ENCODE measurements at places on chromosomes 3 and 15.

DNA sequence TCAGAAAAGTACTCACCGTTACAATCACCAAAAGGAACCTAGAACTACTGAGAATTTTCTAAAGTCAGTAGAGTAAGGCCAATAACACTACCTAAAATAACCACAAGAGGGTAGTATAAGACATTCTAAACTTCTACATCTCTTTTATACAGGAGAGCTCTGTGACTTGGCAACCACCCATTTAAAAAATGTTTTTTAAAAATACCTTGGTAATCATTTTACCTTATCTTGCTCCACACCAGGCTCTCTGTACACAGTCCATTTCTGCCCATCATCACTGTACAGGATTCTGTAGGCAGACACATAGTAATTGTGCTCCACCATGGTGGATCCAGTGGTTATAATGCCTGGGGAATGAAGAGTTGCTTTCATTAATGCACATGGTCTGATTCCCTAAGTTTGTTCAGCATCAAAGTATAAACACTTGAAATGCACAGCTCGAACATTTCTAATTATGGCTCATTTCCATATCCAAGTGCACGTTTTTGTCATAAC, 54.5 kb downstream of the ST3GAL6 start:
- no peaks in the 10 kb centered on the region for H3K4me1 ChIP-seq
- DNase-seq = peak; percentile 73

- H3K27me3 ChIP-seq = no peaks in the 10 kb centered on the region
- no peak overlapping the region for H3K27ac ChIP-seq
- H3K4me1 ChIP-seq = no peaks in the 10 kb centered on the region
Observed at GRCh38 chr3:158261371-158261991, 151.6 kb downstream of the RSRC1 start.

GRCh38 chr3:2656806-2657777, 453.1 kb downstream of the IL5RA start:
- no peak overlapping the region for H3K27ac ChIP-seq
- H3K4me1 ChIP-seq = peaks cover 17% of the 10 kb centered on the region
- DNase-seq = no peak
- no peak overlapping the region for H3K4me3 ChIP-seq

GRCh38 chr15:73744293-73744692, 8.9 kb downstream of the INSYN1 start:
- H3K4me3 ChIP-seq = no peak overlapping the region
- H3K4me1 ChIP-seq = no peaks in the 10 kb centered on the region
- no peak for DNase-seq
- no peaks in the 10 kb centered on the region for H3K36me3 ChIP-seq
- no peak overlapping the region for H3K27ac ChIP-seq
- peaks cover 47% of the 10 kb centered on the region for H3K27me3 ChIP-seq

DNA sequence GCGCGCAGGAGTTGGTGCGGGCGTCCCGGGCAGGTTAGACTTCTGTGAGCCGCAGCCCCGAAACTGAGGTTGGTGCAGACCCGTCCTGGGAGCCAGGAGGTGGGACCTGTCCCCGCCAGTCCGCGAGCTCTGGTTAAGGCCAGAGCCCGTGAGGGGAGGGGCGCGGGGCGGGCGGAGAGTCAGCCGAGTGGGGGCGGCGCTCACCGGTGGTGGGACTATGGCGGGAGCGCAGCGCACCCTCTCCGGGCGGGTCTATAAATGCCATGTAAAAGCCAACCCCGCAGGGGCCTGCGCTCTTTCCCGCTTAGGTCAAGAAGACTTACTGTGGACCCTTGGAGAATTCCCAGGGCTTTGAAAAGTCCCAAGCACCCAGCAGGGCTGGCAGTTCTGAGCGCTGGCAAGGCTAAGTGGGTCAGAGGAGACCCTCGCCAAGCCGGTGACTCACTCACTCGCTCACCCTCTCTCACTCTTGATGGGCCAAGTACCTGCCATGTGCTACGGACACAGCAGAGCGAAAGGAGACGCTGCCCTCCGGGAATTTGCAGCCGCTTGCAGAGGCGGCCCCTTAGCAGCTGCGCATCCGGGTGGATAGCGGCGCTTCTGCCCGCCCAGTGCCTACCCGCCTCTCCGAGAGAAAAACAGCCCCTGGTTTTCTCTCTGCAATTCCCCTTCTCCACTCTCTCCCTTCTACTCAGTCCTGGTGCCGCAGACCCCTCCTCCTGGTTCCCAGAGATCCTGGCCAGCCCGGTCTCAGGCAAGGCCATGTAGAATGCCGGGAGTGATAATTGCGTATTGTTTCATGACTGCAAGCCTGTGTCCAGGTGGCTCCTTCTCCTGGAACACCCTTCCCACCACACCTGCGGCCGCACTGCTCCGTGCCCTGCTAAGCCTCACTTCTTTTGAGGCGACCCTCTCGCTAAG, at the start of gene ALDH1L1:
ALDH1L1 (minus strand) TSS at position 110 of the 921 bp plus-strand sequence. CDS start 19,607 bp downstream, outside the sequence.
- H3K27ac ChIP-seq = no peak within 1 kb of the TSS
- peak within 1 kb of the TSS; percentile 46 for H3K4me3 ChIP-seq
- H3K27me3 ChIP-seq = peaks cover 20% of the 10 kb centered on the region
- no peaks in the 10 kb centered on the region for H3K36me3 ChIP-seq
- H3K4me1 ChIP-seq = peaks cover 16% of the 10 kb centered on the region

DNA sequence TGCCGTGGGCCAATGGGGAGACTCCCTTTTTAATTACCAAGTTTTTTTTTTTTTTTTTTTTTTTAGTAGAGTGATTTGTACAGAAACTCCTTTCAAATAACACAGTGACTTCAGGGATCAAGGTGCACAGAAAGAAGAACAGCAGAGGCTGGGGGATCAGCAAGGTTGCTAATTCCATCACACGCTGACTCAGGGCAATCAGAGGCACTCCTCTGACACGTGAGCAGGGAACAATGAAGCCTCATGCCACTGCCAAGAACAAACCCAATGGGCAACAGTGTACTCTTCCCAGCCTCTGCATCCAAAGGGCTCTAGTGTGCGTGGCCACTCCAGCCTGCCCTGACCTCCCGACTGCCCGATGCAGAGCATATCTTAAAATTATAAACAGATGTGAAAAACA, 186.7 kb upstream of the WNT5A start:
- H3K4me1 ChIP-seq = no peaks in the 10 kb centered on the region
- no peak for DNase-seq
- H3K27me3 ChIP-seq = no peaks in the 10 kb centered on the region
- H3K36me3 ChIP-seq = no peaks in the 10 kb centered on the region
- H3K4me3 ChIP-seq = no peak overlapping the region

GRCh38 chr3:23580096-23580713, 225.6 kb upstream of the UBE2E1 start:
- no peak overlapping the region for H3K4me3 ChIP-seq
- H3K27ac ChIP-seq = no peak overlapping the region
- H3K4me1 ChIP-seq = no peaks in the 10 kb centered on the region
- H3K36me3 ChIP-seq = no peaks in the 10 kb centered on the region

- no peak for DNase-seq
- H3K36me3 ChIP-seq = peaks cover 69% of the 10 kb centered on the region
- H3K27ac ChIP-seq = no peak overlapping the region
- H3K4me1 ChIP-seq = no peaks in the 10 kb centered on the region
- no peaks in the 10 kb centered on the region for H3K27me3 ChIP-seq
Observed at GRCh38 chr3:13391308-13391707, 28.8 kb downstream of the NUP210 start.

DNA sequence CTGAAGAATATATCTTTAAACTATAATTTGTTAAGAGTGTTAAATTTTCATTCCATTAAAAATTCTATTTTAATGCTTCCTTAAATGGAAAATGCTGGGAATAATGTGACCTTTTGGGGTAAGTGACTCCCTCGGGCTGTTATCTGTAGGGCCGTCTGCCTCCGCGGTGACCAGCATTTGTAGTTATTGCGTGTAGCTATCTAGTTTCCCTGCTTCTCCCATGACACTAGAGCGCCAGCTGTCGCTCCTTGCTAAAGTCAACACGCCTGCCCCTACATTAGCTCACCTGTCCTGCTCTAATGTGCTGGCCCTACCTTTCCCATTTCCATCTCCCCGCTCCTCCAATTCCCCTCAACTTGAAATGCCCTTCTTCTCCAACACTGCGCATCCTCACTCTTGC, 12.4 kb upstream of the CHRM5 start:
- peaks cover 4% of the 10 kb centered on the region for H3K4me1 ChIP-seq
- peak; percentile 42 for DNase-seq
- H3K4me3 ChIP-seq = no peak overlapping the region
- H3K36me3 ChIP-seq = no peaks in the 10 kb centered on the region
- no peak overlapping the region for H3K27ac ChIP-seq
- H3K27me3 ChIP-seq = no peaks in the 10 kb centered on the region

GRCh38 chr15:68658151-68658550, 79.4 kb downstream of the CORO2B start:
- H3K27ac ChIP-seq = no peak overlapping the region
- no peaks in the 10 kb centered on the region for H3K27me3 ChIP-seq
- no peaks in the 10 kb centered on the region for H3K36me3 ChIP-seq
- peak; percentile 61 for DNase-seq
- H3K4me1 ChIP-seq = peaks cover 3% of the 10 kb centered on the region
- no peak overlapping the region for H3K4me3 ChIP-seq

DNA sequence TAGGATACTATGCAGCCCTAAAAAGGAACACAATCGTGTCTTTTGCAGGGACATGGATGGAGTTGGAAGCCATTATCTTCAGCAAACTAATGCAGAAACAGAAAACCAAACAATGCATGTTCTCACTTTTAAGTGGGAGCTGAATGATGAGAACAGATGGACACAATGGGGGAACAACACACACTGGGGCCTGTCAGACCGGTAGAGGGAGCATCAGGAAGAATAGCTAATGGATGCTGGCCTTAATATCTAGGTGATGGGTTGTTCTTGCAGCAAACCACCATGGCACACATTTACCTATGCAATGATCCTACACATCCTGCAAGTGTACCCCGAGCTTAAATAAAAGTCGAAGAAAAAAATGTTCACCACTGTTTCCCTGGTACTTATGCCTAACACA, 17.5 kb downstream of the SENP7 start:
- H3K4me3 ChIP-seq = no peak overlapping the region
- DNase-seq = no peak
- peaks cover 22% of the 10 kb centered on the region for H3K36me3 ChIP-seq
- H3K27ac ChIP-seq = no peak overlapping the region
- H3K27me3 ChIP-seq = no peaks in the 10 kb centered on the region
- no peaks in the 10 kb centered on the region for H3K4me1 ChIP-seq

- H3K27me3 ChIP-seq = no peaks in the 10 kb centered on the region
- no peak overlapping the region for H3K4me3 ChIP-seq
- H3K4me1 ChIP-seq = no peaks in the 10 kb centered on the region
- no peak for DNase-seq
- no peaks in the 10 kb centered on the region for H3K36me3 ChIP-seq
- H3K27ac ChIP-seq = no peak overlapping the region
Observed at GRCh38 chr3:29226706-29227105, 54.2 kb upstream of the RBMS3 start.

- H3K4me3 ChIP-seq = no peak overlapping the region
- DNase-seq = no peak
- no peaks in the 10 kb centered on the region for H3K36me3 ChIP-seq
Observed at GRCh38 chr15:48553559-48553958, 92.0 kb downstream of the FBN1 start.

- no peaks in the 10 kb centered on the region for H3K36me3 ChIP-seq
- H3K4me3 ChIP-seq = no peak overlapping the region
- DNase-seq = no peak
- peaks cover 11% of the 10 kb centered on the region for H3K4me1 ChIP-seq
- H3K27me3 ChIP-seq = no peaks in the 10 kb centered on the region
- no peak overlapping the region for H3K27ac ChIP-seq
Observed at GRCh38 chr15:52733696-52734255, 54.6 kb upstream of the ATOSA start.

- no peak overlapping the region for H3K27ac ChIP-seq
- no peaks in the 10 kb centered on the region for H3K4me1 ChIP-seq
- no peak for DNase-seq
- H3K36me3 ChIP-seq = no peaks in the 10 kb centered on the region
Observed at GRCh38 chr3:189646853-189647542, 15.8 kb downstream of the TP63 start.

DNA sequence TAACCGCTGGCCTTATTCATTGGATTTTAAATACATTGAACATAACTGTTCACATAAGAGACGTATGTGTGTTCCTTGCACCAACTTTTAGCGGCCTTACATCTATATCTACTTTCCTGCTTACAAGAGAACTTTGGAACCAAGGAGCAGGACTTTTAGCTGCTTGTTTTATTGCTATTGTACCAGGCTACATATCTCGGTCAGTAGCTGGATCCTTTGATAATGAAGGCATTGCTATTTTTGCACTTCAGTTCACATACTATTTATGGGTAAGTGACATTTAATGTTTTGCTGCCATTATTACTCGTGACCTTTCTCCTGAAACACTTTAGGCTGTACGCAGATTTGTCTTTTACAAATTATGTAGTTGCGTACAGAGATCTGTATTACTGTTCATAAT, 47.1 kb downstream of the STT3B start:
- H3K4me1 ChIP-seq = peaks cover 5% of the 10 kb centered on the region
- no peak overlapping the region for H3K4me3 ChIP-seq
- no peaks in the 10 kb centered on the region for H3K27me3 ChIP-seq
- peaks cover 55% of the 10 kb centered on the region for H3K36me3 ChIP-seq
- no peak for DNase-seq

GRCh38 chr3:58824285-58824684, 157.7 kb upstream of the FAM3D start:
- peak; percentile 70 for DNase-seq
- no peaks in the 10 kb centered on the region for H3K27me3 ChIP-seq
- H3K4me3 ChIP-seq = no peak overlapping the region
- no peak overlapping the region for H3K27ac ChIP-seq

- H3K4me3 ChIP-seq = no peak overlapping the region
- no peak for DNase-seq
- no peaks in the 10 kb centered on the region for H3K27me3 ChIP-seq
- H3K36me3 ChIP-seq = no peaks in the 10 kb centered on the region
- no peak overlapping the region for H3K27ac ChIP-seq
- H3K4me1 ChIP-seq = no peaks in the 10 kb centered on the region
Observed at GRCh38 chr3:65052101-65052500, 364.3 kb upstream of the ADAMTS9 start.

- no peaks in the 10 kb centered on the region for H3K36me3 ChIP-seq
- no peak for DNase-seq
- H3K27ac ChIP-seq = no peak overlapping the region
- H3K4me3 ChIP-seq = peak overlapping the region; percentile 82
Observed at GRCh38 chr15:68227643-68228142, 1.8 kb downstream of the CLN6 start.

DNA sequence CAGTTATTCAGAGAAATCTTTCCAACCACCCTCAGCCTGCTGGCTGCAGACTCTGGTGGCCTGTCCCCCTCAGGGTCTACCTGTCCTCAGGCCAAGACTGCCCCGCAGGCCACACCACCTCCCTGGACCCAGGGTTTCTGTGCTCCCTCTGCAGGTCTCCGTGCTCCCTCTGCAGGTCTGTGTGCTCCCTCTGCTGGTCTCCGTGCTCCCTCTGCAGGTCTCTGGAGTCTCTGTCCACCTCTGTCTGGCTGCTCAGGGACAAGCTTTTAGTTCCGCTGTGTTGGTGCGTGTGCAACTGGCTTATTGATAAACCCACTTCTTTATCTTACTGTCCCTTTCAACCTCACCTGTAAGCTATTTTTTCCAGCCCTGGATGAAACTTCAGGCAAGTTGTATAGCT, 30.1 kb downstream of the BDH1 start:
- no peak overlapping the region for H3K27ac ChIP-seq
- H3K36me3 ChIP-seq = peaks cover 8% of the 10 kb centered on the region
- no peak overlapping the region for H3K4me3 ChIP-seq
- H3K4me1 ChIP-seq = no peaks in the 10 kb centered on the region
- DNase-seq = no peak

GRCh38 chr3:62373215-62373614, at the start of gene FEZF2:
Gene FEZF2 (minus strand): TSS chr3:62373550. CDS start chr3:62372868, 682 bp downstream.
- DNase-seq = no peak
- no peaks in the 10 kb centered on the region for H3K4me1 ChIP-seq
- peaks cover 45% of the 10 kb centered on the region for H3K27me3 ChIP-seq
- no peak within 1 kb of the TSS for H3K4me3 ChIP-seq
